SW480 (cell line): ENCODE measurements at places on chromosomes 1 and 21.

GRCh38 chr1:228889289-228889688 lies 154.0 kb downstream of the RHOU start:
- no peak for DNase-seq

- DNase-seq, result no peak
Measured at GRCh38 chr1:210582205-210582970, 253.7 kb downstream of the HHAT start.

DNA sequence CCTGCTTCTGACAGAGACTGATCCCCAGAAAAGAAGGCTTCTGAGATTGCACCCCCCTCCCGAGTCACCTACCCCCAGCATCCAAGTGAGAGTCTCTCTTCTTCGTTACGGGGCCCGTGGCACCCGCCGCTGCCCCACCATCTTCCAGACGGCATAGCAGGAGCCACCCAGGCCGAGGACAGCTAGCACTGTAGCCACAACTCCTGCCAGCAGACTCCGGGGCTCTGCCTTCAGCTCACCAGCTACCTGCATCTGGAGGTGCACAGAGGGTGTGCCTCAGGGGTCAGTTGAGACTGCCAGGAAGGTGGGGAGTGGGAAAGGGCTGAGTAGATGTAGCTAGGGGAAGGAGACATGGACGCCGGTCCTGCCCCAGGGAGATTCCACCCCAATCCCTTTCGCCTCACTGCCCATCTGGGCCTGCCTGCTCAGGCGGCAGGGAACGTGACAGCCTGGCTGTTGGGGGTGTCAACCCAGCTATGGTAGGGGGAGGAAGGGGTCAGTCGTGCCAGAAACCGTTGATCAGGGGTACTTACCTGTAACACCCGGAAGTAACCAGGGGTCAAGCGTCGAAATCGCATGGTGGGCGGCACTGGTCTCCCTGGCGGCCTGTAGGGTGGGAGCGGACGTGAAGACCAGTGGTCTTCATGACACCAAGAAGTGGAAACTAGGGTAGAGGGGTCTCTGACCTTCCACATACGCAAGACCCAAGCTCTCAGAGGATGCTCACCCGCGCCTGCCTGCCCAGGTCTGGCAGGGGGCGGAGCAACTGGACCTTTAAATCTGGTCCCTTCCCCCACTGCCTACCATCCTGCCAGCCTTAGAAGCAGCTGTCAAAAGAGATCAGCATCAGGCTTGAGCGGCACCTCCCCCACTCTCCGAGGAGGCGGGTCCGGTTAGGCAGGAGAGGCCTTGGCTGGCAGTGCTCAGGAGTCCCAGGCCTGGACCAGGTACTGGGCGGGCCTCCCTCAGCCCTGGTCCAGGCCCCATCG lies at the start of gene ZNF593OS:
TSS of gene ZNF593OS (minus strand) at position 749 of the 989 bp plus-strand sequence. CDS start at position 578, 171 bp downstream.
- no peak for DNase-seq

DNA sequence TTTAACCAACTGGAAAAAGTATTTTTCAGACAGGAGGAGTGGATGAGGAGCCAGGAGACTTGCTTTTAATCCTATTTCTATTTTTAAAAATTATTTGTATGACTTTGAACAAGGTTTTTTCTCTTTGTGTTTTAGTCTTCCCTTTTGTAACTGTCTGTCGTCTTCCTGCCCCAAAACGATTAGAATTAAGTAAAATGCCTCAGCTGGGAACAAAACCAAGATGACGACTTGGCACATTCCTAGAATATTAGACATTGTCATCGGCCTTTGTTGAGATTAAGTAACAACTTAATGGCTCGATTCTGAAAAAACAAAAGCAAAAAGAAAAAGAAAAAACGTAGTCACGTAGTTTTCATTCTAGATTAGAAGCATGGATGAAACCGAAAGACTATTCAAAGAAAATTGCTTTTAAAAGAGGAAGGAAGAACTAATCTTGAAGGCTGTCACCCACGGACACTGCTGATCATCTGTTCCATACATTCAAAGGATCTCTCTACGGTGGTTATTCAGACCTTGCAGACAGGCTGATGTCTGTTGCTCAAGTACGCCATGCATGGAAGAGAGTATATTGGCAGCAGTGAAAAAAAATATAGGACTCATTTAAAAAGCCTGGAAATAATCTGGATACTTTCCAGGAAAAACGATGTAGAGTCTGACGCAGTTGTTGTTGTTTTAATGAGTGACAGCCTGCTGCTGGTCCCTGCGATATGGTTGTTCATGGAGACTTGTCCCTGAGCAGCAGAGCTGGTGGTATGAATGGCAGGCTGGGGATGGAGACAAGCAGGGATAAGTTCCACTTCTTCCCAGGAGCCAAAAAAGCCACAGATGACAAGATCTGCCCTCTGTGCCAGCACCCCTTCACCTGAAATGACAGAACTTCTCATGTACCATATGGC lies 16.8 kb downstream of the GNG4 start:
- DNase-seq, result no peak

- no peak for DNase-seq
Measured at GRCh38 chr1:94734963-94735901, 84.9 kb upstream of the SLC44A3 start.

DNA sequence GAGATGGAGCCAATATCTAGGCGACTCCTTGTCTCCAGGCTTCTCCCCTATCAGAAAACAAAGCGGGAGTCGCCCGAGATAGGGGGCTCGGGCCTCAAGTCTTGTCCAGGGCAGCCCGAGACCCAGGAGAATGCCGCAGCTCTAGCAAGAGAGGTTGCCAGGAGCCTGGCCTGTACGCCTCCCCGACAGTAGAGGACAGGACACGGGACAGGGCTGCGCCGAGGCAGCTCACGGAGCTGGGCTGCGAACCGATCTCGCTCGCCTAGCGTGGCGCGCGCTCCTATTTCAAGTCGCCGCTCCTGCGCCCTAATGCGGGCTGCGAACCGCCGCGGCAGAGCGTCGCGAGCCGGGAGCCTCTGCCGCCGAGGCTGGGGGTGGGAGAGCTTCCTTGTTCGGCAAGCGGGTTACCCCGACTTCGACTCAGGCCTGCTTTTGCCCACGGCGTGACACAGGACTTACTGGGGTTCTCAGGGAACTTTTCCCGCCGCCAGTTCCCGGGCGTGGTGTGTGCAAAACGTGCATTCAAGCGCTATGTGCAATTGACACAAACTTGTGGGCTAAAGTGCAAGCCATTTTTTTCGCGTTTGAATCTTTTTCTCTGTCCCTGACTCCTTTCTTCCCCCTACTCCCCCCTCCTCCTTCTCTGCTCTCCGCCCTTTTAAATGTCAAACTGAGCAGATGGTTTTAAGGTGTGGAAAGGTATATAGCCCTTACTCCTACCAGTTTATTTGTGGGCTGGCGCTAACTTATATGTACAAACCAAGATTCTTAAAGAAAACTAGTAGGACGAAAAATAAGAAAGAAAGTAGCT lies 2.4 kb upstream of the PROX1 start:
- DNase-seq, result no peak

GRCh38 chr1:55309053-55309452 lies 93.9 kb upstream of the USP24 start:
- no peak for DNase-seq

- DNase-seq, result no peak
Measured at GRCh38 chr1:11295905-11296304, 22.9 kb downstream of the UBIAD1 start.

DNA sequence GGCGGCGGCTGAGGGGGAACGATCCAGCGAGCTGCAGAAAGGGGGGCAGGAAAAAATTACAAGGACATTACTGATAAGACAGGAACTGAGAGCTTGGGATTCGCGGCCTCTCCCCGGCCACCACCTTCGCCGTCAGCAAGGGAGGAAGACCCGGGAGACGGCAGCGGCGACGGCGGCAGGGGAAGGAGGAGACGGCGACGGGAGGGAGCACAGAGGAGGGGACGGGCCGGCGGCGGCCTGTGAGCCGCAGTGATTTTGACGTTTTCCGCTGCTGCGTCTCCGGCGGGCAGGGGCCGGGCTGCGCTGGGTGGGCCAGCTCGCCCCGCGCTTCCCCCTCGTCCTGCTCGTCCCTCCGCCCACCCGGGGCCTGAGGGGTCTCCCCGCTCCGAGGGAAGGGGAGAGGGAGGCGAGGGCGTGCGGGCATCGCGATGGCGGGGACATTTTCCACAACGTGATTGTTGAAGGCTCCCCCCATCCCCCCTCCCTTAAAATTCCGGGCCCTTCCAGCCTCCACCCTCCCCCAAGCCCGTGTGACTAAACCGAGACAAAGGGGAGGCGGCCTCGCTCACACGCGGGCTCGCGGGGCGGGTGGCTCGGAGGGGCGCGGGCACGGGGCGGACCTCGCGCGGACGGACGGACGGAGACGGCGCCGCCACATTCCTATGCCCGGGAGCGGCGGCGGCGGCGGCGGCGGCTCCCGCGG lies 407 bp downstream of the CAMSAP2 start:
- DNase-seq, result peak; percentile 75

DNA sequence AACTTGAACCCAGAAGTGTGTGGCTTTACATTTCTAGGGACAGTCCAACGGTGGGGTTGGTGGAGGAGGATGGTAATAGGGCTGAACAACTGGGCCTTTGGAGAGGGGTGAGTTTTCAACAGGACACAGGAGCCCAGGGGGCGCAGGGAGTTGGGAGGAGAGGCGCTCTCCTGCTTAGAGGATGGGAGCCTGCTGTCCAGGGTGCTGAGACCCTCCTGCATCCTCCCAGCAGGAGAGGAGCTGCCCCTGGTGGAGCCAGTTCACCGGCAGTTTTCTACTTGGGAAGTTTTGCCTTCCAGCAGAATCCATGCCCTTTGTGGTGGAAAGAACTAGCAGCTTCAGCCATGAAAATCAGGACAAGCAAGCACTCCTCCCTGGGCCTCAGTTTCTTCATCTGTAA lies 8.6 kb downstream of the KCNC4 start:
- DNase-seq, result no peak

GRCh38 chr1:237774246-237774645 lies 116.5 kb downstream of the ZP4 start:
- no peak for DNase-seq

DNA sequence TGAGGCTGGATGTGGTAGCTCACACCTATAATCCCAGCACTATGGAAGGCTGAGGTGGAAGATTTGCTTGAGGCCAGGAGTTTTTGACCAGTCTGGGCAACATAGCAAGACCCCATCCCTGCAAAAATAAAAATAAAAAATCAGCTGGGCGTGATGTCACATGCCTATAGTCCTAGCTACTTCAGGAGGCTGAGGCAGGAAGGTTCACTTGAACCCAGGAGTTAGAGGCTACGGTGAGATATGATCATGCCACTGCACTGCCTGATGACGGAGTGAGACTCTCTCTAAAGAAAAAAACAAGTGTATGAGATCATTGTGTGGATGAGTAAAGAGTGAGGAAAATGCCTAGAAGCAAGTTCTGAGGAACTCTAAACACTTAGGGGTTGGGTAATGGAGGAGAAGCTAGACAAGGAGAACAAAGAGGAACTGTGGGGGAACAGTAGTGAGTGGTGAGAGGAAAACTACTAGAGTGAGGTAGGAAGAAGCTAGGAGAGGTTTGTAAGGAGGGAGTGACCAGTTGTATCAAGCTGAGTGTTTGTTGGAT lies 17.0 kb downstream of the CLIC4 start:
- DNase-seq, result no peak

DNA sequence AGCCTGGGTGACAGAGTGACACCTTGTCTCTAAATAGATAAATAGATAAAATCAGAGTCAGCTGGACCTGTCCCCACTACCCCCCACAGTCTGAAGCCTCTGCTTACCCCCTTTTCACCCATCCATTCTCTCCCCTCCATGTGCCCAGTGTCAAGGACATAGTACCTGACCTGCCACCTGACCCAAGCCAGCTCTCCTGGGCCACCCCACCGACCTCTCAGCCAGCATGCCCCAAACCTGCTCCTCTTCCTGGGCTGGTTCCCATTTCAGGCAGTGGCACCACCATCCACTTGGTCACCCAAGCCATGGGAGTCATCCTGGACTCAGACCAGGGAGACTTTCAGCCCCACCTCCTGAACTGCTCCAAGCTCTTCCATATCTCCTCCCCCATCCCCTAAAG lies 28.2 kb downstream of the CITED4 start:
- DNase-seq, result no peak

- no peak for DNase-seq
Measured at GRCh38 chr1:201849372-201850052, 20.6 kb downstream of the IPO9 start.

DNA sequence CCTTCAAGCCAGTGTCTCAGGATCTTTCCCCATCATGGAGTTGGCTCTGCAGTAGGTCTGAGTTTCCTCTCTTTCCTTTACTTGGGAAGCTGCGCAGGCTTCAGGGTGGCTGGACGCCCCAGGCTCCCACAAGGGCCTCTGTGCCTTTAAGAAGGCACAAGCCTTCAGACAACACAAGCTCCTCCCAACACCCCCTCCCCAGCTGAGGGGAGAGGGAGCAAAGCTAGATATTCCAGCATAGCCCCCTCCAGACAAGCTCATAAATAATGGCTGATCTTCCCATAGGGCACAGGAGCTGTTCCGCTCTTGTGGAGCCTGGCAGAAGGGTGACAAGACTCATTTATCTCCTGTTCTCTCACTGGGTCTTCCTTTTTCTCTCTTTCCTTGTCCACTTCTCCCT lies 27.9 kb upstream of the ATP2B4 start:
- DNase-seq, result no peak

DNA sequence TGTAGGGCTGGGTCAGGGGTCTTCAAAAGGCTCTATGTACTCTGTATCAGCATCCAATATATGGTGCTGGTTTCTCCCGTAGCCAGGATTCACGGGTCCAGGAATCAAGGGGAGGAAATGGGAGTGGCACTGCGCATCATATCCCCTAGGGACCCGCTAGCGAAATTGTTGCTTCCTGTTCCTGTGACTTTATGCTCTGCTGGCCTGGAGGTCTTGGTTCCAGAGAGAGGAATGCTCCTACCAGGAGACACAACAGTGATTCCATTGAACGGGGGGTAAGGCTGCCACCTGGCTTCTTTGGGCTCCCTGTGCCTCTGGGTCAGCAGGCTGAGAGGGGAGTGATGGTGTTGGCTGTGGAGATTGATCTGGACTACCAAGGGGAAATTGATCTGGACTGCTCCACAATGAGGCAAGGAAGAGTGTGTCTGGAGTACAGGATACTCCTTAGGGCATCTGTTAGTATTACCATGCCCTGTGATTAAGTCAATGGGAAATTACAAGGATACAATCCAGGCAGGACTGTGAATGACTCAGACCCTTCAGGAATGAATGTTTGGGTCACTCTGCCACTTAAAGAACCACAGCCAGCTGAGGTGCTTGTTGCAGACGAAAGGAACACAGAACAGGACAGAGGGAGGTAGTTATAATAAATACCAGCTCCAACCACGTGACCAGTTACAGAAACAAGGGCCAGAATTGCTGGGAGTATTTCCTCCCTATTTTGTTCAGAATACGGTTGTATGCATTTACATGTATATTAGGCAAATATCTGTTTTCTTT lies 10.2 kb downstream of the SPSB1 start:
- peak; percentile 70 for DNase-seq

GRCh38 chr1:195799016-195799415 lies 809.2 kb downstream of the KCNT2 start:
- no peak for DNase-seq

GRCh38 chr1:79131626-79132025 lies 125.1 kb upstream of the ADGRL4 start:
- no peak for DNase-seq

- no peak for DNase-seq
Measured at GRCh38 chr21:14567331-14568279, 21.5 kb upstream of the SAMSN1 start.

- DNase-seq, result no peak
Measured at GRCh38 chr21:14589855-14590563, 43.9 kb upstream of the SAMSN1 start.

GRCh38 chr1:20255666-20256065 lies 35.0 kb upstream of the VWA5B1 start:
- peak; percentile 91 for DNase-seq

- DNase-seq, result no peak
Measured at GRCh38 chr1:66532798-66533783, 862 bp upstream of the SGIP1 start.
